Bone marrow (tissue), 2 donors: ENCODE measurements at places on chromosomes 4 and X.

- DNase-seq: no peak
These were observed 100.7 kb upstream of the FAM9C start for GRCh38 chrX:13144927-13145655.

- no peak for DNase-seq
These were observed 1840.1 kb downstream of the PCDH7 start for GRCh38 chr4:32560306-32560705.

DNA sequence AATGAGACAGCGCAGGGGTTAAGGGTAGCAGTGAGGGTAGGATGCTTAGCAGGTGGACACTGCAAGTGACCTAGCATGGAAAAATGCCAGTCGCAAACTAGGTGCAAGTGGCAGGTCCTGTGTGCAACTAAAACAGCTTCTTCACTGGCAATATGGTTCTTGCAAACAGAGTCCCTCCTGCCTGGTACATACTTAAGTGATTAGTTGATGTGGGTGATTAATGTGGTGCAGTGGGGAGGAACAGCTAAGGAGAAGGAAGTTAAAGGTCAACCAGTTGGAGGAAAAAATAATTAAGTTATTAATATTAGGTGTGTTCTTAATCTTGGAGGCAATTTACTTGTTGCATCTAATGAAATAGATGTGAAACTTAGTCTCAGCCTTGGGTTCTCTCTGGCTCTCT lies 121.6 kb upstream of the IGFBP7 start:
- no peak for DNase-seq

GRCh38 chr4:20463176-20463430 lies 211.4 kb downstream of the SLIT2 start:
- DNase-seq: no peak
